Progenitor cell of endocrine pancreas (in vitro differentiated cells): ENCODE measurements at places on chromosomes 16 and 17.

- peak; percentile 54 for DNase-seq
These were observed 43.8 kb upstream of the DHX40 start for GRCh38 chr17:59521465-59522126.

DNA sequence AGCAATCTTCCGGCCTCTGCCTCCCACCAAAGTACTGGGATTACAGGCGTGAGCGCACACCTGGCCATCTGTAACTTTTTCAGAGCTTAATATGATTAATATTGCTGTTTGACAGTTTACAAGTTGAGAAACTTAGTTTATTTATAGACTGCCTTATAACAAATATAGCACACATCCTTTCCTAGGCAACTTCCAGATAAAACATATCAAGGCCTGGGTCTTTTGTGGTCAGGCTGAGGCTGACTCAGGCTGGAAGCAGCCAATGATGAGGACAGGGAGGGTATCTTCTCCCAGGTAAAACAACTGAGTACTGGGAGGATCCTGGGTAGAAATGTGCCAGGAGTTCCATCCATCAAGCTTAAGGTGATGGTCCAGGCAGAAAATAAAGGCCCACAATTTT, 16.2 kb downstream of the LUC7L start:
- DNase-seq = no peak

DNA sequence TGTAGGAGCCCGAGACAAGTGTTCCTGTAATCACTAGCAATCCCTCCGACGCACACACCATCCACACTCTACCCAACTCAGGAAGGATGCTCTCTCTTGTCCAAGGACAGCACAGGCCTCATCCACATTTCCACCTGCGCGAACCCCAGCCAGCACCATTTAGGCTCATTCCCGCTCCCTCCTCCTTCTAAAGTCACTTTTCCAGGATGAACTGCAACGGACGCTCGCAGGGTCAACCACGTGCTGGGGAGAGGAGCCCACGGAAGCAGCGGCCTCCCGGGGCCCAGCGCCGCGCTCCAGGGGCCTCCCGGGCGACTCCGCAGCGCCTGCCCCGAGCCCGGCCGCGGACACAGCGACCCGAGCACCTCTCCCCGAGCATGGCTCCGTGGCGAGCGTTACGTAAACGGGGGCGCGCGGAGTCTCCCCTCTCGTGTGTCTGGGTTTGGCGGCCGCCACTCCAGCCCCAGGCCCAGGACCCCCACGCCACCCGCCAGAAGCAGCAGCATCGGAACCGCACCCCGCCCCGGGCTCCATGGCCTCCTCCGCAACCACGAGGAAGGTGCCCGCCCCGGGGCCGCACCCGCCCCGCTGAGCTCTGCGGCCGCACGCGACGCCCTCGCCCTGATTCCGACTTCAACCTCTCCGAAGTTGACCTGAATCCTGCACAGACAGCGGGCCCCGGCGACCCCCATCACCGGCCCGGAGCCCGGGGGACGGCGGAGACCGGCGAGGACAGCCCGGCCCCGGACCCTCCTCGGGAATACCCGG, 668 bp downstream of the USP36 start:
- DNase-seq = peak; percentile 22

DNA sequence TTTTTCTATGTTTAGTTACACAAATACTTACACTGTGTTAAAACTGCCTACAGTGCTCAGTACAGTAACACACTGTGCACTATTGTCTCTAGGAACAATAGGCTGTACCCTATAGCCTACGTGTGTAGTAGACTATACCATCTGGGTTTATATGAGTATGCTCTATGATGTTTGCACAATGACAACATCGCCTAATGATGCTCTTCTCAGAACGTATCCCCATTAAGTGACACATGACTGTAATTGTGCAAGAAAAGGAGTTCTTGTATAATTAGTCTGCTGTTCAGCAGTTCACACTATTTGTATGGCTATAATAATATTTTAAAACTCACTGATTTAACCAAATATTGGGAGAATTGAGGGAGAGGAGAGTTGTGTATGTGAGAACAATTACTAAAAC, 173.7 kb downstream of the TRIM37 start:
- no peak for DNase-seq

DNA sequence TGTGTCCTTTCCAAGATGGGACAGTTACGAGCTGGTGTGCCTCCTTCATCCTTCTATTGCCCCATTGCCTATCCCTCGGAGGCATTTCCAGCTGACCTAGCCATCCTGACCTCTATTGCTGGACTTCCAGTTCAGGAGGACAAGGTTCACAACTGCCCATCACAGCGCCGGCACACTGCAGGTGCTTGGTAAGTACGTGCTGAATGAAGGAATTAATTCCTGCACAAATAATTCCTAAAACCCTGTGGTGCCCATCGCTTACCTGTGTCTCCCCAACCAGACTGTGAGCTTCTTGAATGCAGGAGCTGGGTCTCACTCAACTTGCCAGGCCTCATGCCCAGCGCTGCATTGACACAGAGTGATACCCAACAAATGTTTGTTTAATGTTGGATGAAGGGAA, 13.0 kb downstream of the ALOX15B start:
- no peak for DNase-seq

DNA sequence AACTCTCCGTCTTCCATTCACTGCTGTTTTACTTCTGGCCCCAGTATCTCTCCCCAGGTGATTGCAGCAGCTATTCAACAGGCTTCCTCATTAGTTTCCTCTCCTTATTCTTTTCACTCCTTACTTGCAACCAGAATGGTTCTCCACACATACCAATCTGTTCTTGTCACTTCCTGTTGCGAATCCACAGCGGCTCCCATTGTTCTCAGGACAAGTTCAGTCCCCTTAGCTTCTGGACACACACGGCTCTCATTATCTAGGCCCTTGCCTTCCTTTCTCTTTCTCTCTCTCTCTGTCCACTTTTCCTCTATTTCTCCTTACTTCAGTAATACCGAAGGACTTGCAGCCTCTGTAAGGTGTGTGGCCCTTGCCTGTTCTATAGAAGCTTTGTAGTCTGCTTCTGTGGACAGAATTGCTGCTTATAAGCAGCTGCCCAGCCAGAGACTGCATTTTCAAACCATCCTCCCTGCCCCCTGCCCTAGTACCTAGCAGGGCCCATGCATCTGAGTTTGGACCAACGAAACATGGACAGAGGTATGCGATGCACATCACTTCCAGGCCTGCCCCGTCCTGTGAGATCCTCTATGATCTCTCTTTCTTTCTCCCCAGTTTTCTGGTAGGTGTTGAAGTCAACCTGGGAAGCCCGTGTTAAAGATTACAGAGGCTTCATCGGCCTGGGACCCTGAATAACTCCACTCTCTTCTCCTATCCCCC, 45.7 kb downstream of the VAT1L start:
- no peak for DNase-seq

DNA sequence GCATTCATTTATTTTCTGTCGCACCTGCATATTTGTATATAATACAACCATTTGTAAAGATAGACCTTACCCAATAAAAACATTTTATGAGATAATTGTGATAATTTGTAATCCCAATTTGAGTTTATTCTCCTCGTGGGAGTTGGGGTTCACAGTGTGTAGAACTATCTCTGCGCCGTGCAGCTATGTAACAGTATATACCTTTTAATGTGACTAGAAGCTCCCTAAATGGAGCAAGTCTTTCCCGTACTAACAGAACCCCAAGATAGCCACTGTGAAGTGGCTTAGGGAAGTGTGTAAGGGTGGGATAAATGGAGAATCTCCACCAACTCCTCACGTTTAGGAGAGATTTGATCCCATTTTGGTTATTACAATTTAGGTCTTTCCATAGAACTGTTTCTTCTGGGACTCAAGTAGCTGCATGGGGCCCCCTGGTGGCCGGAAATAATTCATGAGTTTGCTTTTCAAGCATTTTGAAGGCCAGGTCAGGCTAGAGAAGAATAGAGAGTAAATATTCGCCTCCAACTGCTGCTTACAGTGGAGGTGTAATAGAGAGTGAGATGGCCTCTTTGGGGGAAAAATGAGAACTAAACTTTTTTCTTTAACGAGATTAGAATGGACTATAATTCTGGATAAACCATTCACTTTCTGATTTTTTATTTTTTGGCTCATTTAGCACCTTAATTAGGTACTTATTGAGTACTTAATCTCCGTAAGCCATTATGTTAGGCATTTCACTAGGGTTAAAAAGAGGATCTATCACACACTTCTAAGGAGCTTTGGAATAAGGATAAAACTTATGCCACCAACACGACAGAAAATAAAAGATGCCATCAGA, 4.5 kb downstream of the TMEM100 start:
- DNase-seq = peak; percentile 64

- no peak for DNase-seq
These were observed 13.3 kb upstream of the CNEP1R1 start for GRCh38 chr16:50011707-50012106.

GRCh38 chr16:11946433-11946832, 4.6 kb upstream of the NPIPB2 start:
- DNase-seq = no peak

DNA sequence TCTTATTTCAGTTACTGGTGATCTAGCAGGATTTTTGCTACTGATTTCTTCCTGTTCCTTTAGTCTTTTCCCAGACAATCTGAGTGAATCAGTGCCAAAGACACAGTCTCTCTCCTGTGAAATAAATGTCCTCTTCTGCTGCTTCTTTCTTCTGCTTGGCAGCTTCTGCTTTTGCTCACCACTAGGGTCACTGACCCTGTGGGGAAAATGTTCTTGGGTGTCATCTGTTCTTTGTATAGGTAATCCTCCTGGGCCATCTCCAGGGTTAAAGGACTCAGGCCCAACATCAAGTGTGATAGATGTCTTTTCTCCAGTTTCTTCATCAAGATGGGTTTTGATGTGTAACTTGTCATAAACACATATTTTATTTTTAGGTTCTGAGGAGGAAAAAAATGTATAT, 5.2 kb downstream of the PALB2 start:
- DNase-seq = no peak

- DNase-seq = no peak
These were observed 1.3 kb upstream of the TNS4 start for GRCh38 chr17:40502716-40503115.

DNA sequence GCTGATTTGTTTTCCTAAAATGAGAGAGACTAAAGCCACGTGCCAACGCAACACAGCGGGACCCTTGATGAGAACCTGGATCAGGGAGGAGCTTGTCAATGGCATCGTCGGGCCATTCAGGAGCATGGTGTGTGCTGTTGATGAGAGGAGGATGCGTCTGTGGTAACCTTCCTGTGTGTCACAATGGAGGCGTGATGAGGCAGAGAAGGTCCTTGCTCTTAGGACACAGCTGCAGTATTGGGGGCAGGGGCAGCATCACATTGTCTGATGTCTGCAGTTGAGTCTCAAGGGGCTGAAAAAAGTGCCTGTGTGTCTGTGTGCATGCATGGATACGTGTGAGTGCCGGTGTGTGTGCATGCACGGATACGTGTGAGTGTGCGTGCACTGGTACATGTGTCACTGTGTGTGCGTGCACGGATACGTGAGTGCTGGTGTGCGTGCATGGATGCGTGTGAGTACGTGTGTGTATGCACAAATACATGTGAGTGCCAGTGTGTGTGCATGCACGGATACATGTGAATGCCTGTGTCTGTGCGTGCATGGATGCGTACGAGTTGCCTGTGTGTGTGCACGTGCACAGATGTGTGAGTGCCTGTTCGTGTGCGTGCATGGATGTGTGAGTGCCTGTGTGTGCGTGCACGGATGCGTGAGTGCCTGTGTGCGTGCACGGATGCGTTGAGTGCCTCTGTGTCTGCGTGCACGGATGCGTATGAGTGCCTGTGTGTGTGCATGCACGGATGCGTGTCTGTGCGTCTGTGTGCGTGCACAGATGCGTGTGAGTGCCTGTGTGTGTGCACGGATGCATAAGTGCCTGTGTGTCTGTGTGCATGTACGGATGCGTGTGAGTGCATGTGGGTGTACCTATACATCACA, 39.3 kb downstream of the BAIAP2 start:
- no peak for DNase-seq

DNA sequence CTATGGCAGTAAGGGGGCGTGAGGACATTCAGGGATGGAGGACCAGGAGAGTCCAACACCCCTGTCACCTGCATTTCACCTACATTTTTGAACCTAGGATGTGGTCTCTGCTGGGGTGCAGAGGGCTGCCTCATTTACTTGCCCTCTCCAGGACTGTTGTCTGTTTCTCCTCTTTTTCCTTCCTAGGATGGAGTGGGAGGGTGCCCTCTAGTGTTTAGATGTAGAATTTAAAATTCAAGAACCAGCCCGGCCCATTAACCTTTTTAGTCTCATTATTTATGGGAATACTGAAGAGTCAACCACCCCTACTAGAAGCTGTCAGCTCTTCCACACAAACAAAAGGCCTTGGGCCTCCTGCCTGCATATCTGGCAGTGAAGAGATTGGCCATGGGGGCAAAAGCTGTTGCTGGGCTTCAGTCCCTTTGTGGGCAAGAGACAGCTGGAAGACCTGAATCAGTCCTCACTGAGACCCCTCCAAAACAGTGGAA, 2.5 kb upstream of the STARD3 start:
- DNase-seq = no peak
